ENCODE measurements at places on chromosomes 13 and 19.

DNA sequence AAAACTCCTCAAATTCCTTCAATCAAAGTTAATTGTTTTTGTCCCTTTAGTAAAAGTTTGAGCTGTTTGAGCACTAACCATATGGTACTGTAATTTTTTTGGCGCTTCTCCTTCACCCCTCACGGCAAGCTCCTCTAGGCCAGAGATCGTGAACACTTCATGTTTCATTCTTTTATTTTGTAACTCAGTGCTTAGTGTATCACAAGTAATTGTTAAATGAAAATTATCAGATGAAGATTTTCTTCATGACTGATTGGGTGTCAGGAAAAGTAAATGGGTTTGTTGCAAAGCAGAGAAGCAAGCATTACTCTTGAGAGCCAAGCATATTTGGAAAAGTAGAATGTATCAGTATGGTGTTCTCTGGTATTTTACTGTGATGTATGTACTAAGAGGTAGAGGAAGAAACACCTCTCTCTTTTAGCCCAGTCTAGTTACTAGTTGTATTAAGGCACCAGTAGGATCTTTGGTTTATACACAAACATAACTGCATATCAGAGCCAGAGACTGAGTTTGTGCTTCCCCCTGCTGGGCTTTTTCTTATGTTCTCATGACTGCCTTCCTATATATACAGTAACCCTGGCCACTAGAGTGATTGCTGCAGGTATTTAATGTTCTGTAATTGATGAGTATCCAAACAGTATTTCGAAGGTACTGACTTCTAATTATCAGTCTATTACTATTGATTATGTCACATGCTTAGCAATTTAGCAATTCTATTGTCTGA is 202.3 kb upstream of the KLHL1 start:
- no peak overlapping the region for H3K27ac ChIP-seq
- peak; percentile 18 for DNase-seq
- H3K4me1 ChIP-seq: no peaks in the 10 kb centered on the region
- no peak overlapping the region for H3K4me3 ChIP-seq
- no peaks in the 10 kb centered on the region for H3K27me3 ChIP-seq

DNA sequence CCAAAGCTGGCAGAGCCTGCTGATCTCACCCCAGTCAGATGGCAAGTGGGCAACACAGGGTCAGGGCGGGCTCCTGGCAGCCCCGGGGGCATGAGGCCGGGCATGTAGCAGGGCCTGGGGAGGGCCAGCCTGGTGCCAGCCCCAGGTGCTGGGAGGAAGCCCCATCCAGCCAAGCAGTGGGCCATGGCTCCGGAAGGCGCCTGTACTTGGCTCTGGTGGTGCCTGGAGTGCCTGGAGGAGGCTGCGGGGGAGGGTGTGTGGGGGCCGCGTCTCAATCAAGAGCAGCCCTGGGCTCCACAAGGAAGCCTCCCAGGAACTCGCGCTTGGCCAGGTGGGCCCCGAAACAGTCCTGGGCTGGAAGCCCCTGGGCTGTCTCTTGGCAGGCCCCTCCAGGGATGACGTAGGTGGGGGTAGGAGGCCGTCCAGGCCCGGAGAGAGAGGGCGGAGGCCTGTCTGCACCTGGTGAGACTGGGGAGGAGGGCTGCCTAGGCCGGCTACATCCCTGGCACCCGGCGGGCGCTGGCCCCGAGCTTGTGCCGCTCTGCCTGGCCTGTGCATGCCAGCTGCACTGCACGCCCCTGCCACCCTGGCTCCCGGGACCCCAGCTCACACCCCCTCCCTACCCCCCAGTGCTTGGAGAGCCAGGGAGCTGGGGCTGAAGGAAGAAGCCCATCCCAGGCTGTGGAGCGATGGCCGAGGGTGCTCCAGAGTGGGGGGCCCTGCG is 45.9 kb downstream of the COMP start:
- no peaks in the 10 kb centered on the region for H3K27me3 ChIP-seq
- H3K36me3 ChIP-seq: peaks cover 4% of the 10 kb centered on the region
- peaks cover 22% of the 10 kb centered on the region for H3K4me1 ChIP-seq
- no peak for DNase-seq

- H3K4me1 ChIP-seq: no peaks in the 10 kb centered on the region
- no peaks in the 10 kb centered on the region for H3K36me3 ChIP-seq
- H3K27me3 ChIP-seq: no peaks in the 10 kb centered on the region
- no peak for DNase-seq
- H3K4me3 ChIP-seq: no peak overlapping the region
Observed at GRCh38 chr13:96795670-96796069, 198.6 kb downstream of the OXGR1 start.

DNA sequence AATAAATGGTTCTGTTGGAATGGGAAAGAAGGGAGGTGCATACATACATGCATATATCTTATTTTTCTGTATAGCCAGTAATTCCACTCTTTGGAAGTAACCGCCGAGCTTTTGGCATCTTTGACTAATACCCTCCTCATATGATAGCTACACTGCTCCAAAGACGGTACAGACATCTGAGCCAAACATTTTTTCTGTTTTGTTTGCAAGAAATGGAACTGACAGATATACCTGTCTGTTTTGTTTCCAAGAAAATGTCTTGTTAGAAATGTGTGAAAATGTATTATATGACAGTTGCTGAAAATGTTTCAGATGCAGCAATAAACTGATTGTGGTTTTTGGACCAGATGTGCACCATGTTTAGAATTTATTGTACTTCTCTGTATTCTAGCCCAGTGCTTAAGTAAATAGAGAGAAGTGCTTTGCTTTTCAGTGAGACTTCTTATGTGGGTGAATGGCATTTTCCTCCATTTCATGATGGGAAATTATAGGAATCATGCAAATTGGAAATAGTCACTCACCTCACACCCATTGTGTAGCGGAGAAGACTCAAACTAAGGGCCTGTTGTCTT is 396.9 kb downstream of the KCNRG start:
- H3K4me3 ChIP-seq: no peak overlapping the region
- no peaks in the 10 kb centered on the region for H3K27me3 ChIP-seq
- H3K36me3 ChIP-seq: no peaks in the 10 kb centered on the region
- no peak overlapping the region for H3K27ac ChIP-seq
- H3K4me1 ChIP-seq: no peaks in the 10 kb centered on the region
- no peak for DNase-seq

DNA sequence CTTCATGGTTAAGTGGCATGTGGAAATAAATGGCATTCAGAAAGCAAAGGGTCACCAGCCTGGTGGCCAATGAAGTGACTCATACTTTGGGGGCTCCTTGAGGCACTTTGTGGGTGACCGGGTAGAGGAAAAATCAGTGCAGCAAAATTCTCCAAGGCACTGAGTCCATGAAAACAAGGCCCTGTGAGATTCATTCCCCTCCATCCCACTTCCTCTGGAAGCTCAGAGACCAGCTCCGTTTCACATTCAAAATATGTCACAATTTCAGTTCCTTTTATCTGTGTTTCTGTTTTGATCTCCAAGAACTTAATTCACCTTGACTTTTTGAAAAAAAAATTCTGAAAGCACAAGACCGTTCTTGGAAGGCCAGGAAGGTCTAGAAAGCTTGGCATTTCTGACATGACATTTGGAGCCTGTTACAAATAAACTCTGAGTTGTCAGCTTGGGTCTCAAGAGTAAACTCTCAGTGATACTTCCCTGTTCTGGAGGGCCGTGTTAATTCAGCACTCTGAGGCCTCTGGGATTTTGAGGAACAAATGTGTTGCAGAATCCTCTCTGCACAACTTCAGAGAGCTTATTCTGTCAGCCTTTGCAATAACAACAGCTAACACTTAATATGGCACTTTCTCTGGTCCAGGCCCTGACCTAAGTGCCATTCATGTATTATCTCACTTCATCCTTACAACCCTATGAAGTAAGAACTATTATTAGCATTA is 6.8 kb downstream of the CYSLTR2 start:
- no peak overlapping the region for H3K27ac ChIP-seq
- H3K36me3 ChIP-seq: no peaks in the 10 kb centered on the region
- peaks cover 4% of the 10 kb centered on the region for H3K4me1 ChIP-seq
- no peaks in the 10 kb centered on the region for H3K27me3 ChIP-seq

DNA sequence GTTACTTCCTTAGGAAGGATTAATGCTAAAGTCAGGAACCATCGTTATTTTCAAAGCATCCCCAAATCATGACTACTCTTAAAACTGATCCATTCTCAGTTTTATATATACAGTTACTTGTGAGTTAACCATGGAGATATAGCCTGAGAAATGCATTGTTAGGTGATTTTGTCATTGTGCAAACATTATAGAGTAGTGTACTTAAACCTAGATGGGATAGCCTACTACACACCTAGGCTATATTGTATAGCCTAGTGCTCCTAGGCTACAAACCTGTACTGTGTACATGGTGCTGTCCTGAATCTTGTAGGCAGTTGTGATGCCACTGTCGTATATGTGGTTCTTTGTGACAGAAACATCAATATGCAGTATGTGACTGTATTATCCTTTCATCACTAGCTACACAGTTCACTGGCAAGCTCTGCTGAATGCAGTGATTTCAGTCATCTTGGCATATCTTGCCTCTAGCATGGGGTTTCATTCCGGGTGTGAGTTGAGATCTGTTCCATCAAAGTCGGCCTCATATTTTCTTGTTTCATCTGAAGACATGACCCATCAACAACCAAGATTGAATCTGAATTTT is 45.3 kb downstream of the CDK8 start:
- no peaks in the 10 kb centered on the region for H3K27me3 ChIP-seq
- H3K4me3 ChIP-seq: no peak overlapping the region
- DNase-seq: no peak
- no peaks in the 10 kb centered on the region for H3K36me3 ChIP-seq
- peaks cover 2% of the 10 kb centered on the region for H3K4me1 ChIP-seq
- no peak overlapping the region for H3K27ac ChIP-seq

DNA sequence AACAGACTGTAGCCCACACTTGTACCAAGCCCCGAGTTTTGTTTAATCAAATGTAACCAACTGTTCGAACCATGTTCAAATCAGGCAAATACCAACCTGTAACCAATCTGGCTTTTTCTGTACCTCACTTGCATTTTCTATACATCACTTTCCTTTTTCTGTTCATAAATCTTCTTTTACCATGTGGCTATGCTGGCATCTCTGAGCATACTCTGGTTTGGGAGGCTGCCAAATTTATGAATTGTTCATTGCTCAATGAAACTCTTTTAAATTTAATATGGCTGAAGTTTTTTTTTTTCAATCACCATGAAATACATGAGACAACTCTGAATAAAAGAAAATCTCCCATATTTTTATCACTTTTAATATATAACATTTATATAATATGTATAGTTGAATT is 256.1 kb downstream of the SLITRK6 start:
- DNase-seq: no peak
- no peaks in the 10 kb centered on the region for H3K27me3 ChIP-seq
- no peaks in the 10 kb centered on the region for H3K36me3 ChIP-seq

GRCh38 chr19:18921593-18921992 is 2.1 kb downstream of the DDX49 start:
- peak overlapping the region; percentile 23 for H3K4me3 ChIP-seq
- no peaks in the 10 kb centered on the region for H3K27me3 ChIP-seq
- peaks cover 27% of the 10 kb centered on the region for H3K36me3 ChIP-seq
- no peak for DNase-seq

- no peak overlapping the region for H3K27ac ChIP-seq
- H3K4me1 ChIP-seq: peaks cover 11% of the 10 kb centered on the region
- no peak for DNase-seq
- no peaks in the 10 kb centered on the region for H3K27me3 ChIP-seq
- H3K4me3 ChIP-seq: peak overlapping the region; percentile 96
Observed at GRCh38 chr13:100673376-100673712, 1.3 kb downstream of the TMTC4 start.

- DNase-seq: no peak
- H3K27me3 ChIP-seq: no peaks in the 10 kb centered on the region
- no peaks in the 10 kb centered on the region for H3K36me3 ChIP-seq
- H3K4me3 ChIP-seq: no peak overlapping the region
Observed at GRCh38 chr13:105089858-105090643, 1445.4 kb downstream of the EFNB2 start.

DNA sequence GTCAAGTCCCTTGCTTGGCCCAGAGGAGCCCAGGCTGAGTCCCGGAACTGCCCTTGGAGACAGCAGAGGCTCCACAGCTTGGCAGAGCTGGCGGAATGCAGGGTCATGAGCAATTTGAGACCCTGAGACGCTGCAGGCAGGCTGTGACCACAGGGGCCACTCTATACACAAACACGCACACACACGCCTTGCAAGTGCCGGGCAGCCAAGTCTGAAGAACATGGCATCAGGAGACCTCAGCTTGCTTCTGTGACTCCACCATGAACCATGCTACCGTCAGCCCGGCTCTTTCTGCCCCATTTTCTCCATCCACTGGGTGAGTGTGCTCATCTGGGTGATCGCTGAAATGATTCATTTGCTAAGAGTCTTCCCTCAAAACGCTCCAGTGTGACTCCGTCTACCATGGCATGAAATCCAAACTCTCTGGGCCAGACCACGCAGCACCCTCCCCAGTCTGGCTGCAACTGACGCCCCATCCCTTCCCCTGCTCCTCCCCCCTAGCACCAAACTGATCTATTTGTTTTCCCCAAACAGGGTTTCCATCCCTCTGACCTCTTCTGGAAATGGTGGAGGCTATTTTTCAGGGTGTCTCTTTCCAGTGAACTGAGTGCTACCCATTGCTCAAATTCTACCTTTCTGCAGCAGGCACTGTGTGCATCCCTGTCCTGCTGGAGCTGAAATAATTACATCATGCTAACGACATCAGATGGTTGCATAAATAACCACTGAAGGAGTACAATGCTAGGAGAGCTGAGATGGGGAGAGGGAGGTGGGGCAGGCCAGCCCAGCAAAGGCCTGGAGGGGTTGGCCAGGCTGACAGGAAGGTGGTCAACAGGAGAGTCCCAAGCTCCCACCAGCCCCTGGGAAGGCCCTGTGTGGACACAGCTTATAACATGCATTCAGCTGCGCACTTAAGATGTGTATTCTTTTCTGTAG is 3.1 kb downstream of the CARS2 start:
- no peak overlapping the region for H3K4me3 ChIP-seq
- no peaks in the 10 kb centered on the region for H3K27me3 ChIP-seq
- no peak overlapping the region for H3K27ac ChIP-seq
- peaks cover 5% of the 10 kb centered on the region for H3K4me1 ChIP-seq
- no peak for DNase-seq
- H3K36me3 ChIP-seq: peaks cover 13% of the 10 kb centered on the region

DNA sequence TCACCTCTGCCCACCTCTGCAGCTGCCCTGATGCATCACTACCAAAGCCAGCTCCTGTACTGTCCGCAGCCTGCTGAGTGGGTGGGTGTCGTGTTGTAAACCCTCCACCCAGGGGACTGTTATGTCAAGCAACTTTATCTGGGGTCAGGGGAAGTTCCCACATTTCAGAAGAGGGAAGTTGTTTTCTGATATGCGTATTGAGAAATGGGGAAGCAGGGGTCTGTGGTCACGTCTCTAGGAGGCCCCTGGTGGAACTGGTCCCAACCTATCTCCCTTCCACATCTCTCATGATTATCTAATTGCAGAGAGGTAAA is 31.2 kb downstream of the CLEC17A start:
- H3K27me3 ChIP-seq: no peaks in the 10 kb centered on the region
- H3K27ac ChIP-seq: no peak overlapping the region
- H3K4me1 ChIP-seq: no peaks in the 10 kb centered on the region
